ENCODE measurements at places on chromosomes 11 and 22.

GRCh38 chr11:15146271-15147003 lies 31.7 kb downstream of the INSC start:
- DNase-seq, result no peak

DNA sequence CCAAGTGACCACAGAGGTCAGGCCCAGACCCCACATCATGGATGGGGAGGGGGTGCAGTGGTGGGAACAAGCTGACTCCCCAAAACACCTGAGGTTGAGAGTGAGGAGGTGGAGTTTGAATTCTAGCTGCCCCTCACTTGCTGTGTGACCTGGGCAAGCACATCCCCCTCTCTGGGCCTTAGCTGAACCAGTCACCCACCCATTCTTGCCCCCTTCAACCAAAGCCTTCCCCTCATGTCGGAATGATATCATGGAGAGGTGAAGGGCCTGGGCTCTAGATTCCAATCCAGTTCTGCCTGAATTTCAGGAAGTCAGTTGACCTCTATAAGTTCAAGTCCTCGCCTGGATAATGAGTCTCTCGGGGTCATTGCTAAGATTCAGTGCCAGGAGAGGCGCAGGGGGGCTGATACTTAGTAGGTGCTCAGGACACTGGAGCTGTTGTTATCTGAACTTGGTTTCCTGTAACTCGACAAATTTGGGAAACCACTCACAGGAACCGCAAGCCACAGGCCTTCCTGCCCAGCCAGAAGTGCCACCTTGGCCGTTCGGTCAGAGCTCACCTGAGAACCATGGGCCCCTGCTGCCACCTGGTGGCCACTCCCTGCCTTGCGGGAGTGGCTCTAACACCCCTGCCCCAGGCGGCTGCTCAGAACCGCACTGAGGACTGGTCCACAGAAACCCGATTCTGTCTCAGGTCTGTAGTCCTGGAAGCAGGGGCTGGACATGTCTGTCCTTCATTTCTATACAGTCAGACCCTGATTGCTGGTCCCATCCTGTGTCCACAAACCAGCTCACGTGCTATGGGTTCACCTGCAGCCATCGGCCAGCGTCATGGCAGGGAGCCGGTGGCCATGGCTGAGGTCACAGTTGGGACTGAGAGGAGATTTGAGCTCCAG lies 6.9 kb downstream of the CDC42EP1 start:
- peak; percentile 55 for DNase-seq

DNA sequence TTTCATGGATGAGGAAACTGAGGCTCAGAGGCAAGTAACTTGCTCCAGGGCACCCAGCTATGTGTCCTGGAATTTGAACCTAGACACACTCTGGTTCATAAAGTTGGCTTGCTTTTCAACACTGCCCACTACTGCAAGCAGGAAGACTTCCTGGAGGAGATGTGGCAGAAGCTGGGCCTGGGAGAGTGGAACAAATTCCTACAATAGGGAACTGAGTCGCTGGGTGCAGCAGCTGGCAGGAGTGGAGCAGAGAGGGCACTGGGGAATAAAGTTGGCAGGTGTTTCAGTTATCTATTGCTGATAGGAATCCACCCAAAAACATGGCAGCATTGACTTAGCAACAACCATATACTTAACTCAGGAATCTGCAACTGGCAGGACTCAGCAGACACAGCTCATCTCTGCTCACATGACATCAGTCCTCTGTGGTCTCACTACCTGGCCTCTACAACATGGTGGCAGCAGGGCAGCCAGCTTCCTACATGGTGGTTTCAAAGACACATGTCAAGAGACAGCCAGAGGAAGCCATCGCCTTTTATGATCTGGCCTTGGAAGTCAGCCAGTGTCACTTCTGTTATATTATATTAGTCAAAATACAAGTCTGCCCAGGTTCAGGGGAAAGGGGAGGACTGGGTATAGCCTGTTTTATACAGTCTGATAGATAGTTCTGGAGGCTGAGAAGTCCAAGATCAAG lies 10.6 kb upstream of the CARD10 start:
- DNase-seq, result no peak

- peak; percentile 43 for DNase-seq
These were observed 831 bp upstream of the TMEM135 start for GRCh38 chr11:87036756-87037449.

DNA sequence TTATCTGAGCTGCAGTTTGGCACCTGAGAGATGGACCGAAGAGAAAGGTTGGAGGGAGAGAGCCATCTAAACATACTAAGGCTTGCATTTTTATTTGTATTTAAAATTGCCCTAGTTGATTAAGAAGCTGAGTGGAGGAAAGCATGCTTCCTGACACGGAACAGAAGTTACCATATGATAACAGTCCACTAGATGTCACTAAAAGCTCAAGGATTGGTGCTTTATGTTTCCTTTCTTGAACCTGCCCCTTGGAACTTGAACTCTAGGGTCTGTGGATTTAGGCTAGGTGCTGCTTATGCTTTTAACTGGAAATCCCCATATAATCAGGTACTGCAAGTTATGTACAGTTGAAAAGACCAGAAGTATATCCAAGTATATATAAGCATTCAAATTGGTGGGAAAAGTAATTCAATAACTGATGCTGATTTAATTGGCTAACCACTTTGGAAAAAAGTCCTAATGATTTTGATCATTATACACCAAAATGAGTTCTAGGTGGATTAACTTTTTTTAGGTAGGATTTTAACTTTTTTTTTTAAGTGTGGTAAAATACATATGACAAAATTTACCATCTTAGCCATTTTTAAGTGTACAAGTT lies 9.5 kb downstream of the RBMXL2 start:
- DNase-seq, result peak; percentile 39

- no peak for DNase-seq
These were observed 58.3 kb downstream of the AMOTL1 start for GRCh38 chr11:94826415-94826814.

- no peak for DNase-seq
These were observed 74.2 kb upstream of the SLC25A18 start for GRCh38 chr22:17489101-17489500.

GRCh38 chr11:77377734-77378133 lies 76.2 kb upstream of the GDPD4 start:
- no peak for DNase-seq

DNA sequence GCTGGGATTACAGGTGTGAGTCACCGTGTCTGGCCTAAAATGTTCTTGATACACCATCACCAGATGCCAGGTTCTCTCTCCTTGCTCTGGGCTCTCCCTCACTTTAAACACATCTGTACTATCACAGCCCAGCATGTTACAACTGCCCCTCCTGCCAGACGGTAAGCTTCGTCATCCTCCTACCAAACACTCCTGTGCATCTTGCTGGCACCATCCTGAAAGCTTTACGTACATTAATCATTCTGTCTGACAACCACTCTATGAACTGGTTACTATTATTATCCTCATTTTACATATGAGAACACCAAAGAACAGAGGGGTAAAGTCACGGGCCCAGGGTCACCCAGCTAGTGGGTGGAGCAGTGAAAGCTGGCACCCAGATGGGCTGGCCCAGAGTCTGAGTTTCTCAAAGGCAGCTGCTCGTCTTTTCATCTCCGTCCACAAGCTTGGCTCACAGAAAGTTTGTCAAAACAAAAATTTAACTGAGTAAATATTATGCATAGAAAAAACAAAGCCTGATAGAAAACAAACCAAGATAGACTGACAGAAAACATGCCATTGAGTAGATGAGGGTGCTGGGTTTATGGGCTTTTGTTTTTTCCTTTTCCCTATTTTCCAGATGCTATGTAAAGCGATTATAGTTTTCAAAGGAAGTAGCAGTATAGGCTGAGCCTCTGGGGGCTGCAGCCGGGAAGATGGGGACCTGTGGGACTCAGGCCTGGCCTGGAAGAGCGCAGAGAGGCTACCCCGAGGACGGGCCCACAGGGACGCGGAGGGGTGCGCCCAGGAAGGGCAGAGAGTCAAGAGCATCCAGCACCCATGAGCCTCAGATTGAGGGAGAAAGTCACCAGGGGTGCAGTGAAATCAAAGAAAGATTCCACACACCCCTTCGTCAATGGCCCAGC lies 9.5 kb downstream of the PLA2G6 start:
- no peak for DNase-seq
